ENCODE measurements at places on chromosomes 1 and 21.
A peak's percentile ranks its signal among the peaks of the same experiment; 100 is the strongest.

GRCh38 chr1:225428881-225429455 lies 1.1 kb upstream of the LBR start:
- no peak for DNase-seq

DNA sequence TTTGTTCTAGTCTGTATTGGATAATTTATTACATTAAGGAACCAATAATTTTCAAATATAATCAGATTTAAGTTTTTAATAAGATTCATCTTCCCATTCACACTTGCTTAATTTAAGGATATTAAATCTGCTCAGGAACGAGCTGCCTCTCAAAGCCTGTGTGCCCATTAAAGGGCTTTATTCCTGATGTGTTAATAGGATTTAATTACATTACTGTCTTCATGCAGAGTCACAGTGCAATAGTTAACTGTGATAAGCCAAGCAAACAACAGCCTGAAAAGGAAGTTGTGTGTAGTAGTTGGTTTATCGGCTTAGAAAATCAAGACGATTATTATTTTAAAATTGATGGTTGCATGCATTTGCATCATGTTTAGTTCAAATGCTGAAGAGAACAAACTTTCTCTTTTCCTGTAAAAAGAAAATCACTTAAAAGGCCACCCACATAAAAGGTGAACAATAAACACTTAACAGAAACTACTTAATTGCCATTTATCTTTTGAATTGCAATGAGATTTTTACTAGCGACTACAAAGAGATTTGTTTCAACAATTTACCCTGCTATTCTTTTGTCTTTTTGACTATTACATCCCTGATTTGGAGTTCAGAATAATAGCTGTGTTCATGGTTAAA lies 174.6 kb downstream of the RWDD3 start:
- DNase-seq = no peak

- no peak for DNase-seq
These were observed 14.1 kb downstream of the VAMP4 start for GRCh38 chr1:171727778-171728177.

- DNase-seq = peak; percentile 50
These were observed 55.8 kb upstream of the LDLRAP1 start for GRCh38 chr1:25487628-25488027.

DNA sequence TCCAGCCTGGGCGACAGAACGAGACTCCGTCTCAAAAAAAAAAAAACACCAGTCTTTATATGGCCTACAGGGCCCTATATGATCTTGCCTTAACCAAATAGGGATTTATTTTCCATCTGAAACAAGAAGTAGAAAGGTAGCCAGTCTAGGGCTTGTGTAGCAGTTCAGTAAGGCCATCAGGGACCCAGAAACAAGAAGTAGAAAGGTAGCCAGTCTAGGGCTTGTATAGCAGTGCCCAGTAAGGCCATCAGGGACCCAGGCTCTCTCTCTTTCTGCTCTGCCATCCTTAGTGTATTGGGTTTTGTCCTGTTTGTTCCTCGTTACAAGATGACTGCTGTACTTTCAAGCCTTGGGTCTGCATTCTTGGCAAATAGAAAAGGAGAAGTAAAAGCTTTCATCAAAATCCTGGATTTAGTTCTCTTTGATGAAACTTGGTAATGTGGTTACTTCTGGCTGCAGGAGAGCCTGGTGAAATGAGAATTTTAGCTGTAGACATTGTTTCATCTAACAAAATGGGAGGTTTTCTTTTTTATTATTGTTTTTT lies 46.1 kb downstream of the PKN2 start:
- no peak for DNase-seq

DNA sequence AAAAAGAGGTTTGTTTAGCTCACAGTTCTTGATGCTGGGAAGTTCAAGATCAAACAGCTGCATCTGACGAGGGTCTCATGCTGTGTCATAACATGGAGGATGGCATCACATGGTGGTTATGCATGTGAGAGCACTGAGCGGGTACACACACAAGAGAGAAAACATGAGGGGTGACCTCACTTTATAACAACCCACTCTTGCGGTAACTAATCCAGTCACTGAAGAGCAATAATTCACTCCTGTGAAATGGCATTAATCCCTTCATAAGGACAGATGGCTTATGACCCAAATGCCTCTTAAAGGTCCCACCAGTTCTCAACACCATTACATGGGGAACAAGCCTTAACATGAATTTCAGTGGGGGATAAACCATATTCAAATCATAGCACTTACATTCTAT lies 23.2 kb upstream of the CHIT1 start:
- DNase-seq = no peak

DNA sequence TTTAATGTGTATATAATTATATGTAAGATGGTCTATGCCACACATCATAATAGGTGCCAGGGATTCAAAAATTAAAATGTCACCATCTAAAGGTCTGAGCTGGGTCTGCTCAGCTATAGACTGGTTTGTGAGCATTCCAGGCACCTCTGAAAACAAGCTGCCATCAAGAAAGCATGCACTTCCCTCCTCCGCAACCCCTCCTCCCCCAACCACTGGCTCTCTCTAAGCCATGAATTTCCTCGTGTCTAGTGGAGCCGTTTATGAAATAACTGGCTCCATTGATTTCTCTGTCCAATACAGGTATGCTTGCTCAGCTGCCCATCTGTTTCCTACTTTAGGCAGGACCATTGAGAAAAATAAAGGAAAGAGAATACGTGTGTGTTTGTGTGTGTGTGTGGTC lies 522.6 kb upstream of the PLXNA2 start:
- DNase-seq = no peak

DNA sequence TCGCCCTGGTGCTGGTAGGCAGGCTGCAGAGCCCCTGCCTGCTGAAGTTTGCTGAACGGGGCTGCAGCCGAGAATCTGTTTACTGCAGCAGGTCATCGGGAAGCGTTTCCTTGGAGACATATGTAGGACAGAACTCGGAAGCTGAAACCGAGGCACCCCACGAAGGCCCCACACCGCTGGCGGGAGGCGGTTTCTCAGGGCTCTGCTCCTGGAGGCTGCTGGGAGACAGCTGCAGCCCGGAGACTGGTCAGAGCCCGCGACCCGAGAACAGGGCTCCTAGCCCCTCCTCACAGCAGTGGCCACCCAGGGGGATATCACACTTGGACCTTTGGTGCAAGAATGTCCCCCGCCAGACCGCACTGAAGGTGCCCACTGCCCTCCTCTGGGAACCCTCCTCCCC lies 12.7 kb upstream of the PLCH2 start:
- no peak for DNase-seq

GRCh38 chr1:200380589-200381021 lies 29.2 kb downstream of the ZNF281 start:
- no peak for DNase-seq

GRCh38 chr1:204600968-204601367 lies 84.6 kb downstream of the LRRN2 start:
- DNase-seq = no peak

GRCh38 chr1:115753830-115754229 lies 14.7 kb downstream of the CASQ2 start:
- no peak for DNase-seq

DNA sequence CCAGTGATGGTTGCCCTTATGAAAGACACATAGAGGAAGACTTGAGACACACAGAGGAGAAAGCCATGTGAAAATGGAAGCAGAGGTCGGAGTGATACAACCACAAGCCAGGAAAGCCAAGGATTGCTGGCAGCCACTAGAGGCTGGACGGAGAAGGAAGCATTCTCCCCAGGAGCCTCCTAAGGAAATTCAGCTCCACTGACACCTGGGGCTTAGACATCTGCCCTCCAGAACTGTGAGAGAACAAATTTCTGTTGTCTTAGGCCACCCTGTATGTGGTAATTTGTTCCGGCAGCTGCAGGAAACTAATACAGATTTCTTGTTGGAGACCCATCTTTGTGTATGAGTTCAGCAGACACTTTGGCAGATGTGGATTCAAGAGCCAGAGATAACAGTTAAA lies 126.9 kb upstream of the ATP1A1 start:
- DNase-seq = no peak

DNA sequence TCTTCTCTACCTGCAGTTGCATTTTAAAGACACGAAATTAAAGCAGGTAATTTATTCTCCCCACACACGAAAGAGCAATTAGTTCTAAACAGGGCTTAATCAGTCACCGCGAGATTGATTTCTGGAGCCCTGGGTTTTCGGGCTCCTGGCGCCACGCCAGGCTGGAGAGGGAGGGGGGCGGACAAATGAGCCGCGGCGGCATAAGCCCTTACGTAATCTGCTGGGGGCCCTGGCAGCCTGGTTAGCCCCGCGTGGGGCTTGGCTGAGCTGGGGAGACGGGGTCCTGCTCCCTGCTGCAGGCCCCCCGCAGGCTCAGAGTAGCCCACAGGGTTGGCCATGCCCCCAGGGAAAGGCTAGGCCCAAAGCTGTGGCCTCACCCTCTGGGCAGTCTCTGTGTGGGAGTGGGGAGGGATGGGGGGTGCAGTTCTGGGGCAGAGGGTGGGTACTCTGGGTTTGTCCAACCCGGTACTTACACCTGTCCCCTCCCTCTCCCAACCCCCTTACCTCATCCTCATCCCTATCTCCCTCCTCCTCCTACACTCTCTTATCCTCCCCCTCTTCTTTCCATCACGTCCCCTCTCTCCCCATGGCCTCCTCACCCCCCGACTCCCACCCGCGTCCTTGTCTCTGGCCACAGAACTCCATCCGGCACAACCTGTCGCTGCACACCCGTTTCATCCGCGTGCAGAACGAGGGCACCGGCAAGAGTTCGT lies 19.9 kb downstream of the FOXO6 start:
- DNase-seq = no peak

DNA sequence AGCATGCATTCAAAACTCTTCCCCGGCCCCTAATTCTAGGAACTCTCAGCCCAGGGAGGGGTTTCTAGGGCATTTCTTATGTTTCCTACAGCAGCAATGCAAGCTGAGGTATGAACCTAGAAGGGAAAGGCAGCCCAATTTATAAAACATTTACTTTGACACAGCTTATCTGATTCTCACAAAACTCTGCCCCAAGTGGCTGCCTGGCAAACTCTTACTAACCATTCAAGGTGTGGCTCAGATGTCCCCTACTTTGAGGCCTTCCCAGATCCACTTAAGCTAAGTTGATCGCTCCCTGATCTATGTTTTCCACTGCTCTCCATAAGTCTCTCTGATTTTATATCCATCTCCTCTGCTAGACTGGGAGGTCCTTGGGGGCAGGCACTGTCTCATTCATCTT lies 35.4 kb downstream of the AK2 start:
- DNase-seq = no peak

- DNase-seq = no peak
These were observed 698.3 kb downstream of the LRRIQ3 start for GRCh38 chr1:73499671-73500070.

GRCh38 chr1:157085421-157085820 lies 14.2 kb downstream of the ETV3L start:
- DNase-seq = no peak

- no peak for DNase-seq
These were observed 15.6 kb downstream of the SERINC2 start for GRCh38 chr1:31428436-31429221.

DNA sequence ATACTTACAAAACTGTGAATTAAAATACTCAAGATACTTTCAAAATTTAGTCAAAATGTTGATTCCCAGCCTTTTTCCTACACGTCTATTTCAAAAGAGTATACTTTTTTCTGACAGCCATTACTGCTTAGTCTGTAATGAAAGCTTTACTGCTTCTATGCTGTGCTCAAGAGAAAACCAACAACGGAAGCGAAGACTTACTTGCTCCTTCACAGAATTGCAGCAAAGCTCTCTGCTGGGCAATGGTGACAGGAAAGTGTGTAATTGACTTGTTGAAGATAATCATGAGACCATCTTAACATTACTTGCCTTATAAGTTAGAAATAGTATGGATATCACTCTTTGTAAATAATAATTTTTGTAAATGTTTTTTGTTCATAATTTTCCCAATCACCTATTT lies 1.7 kb upstream of the DYNLT5 start:
- DNase-seq = no peak

DNA sequence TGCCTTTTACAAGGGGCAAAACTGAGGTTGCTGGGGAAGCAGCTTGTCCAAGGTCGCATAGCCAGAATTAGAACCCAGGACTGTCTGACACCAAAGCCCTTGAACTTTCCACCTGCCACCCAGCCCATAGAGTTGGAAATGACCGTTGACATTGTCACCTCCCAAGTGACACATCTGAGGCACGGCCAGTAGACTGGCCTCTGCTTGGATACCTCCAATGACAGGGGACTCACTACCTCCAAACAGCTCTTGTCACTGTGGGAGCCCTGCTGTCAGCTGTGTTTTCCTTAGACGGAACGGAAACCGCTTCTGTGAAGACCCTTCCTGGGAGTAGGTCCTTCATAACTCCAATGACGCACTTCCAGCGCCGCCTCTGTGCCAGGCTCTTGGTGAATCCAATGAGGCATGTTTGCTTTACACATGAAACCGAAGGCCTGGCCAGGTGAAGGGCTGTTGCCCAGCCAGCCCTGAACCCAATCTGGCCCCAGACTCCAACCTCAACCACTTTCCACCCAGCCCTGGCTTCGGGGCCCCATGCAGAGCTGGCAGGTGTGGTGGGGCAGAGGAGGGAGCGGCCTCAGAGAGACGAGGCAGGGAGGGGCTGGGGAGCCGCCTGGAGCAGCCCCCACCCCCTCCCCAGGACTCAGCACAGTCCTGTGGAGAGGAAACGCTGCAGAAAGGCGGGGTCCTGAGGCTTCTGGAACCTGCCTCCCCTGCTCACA lies 109.2 kb upstream of the IFFO2 start:
- DNase-seq = no peak

DNA sequence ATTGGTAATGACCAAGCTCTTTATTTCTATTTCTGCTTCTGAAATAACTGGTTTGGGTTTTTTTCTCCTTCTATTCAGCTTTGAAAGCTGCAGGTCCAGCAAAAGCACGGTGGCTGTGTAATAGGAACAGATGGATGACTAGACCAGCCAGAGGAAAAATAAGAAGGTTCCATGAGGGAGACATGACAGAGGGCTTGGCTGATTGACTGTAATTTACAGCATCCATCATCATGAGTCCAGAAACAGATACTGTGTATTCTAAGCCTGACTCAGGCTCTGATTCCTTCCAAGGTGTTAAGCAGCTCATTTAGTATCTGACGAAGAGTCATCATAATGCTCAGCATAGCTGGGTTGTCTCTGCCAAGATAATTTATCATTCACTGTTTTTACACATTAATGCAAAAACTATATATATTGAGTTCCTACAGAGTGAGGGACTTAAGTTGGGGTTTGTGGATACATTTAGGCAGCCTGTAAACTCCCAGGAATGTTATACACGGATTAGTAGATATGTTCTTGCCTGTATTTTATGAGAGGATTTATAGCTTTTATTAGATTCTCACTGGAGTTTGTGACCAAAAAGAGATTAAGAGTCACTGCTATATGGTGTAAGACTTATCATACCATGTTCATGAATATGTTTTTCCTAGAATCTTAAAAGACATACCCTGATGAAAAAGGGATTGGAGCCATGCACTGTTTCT lies 72.6 kb downstream of the SGIP1 start:
- DNase-seq = no peak

DNA sequence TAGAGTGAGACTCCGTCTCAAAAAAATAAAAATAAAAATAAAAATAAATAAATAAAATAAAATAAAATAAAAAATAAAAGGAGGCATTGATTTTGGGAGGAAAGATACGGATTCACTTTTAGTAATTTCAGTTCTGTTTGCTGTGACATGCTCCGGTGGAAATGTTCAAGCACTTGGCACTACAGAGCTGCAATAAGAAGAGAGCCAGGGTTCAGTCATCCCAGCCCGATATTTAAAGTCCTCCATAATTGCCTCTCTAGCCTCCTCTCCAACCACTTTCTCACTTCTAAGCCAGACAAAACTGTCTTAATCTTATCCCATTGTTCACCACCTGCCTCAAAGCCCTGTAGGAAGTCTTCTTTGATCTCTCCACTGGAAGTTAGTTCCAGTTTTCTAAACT lies 55.0 kb upstream of the MACF1 start:
- no peak for DNase-seq
